ENCODE measurements at places on chromosomes 1 and 21.
A peak's percentile ranks its signal among the peaks of the same experiment; 100 is the strongest.

DNA sequence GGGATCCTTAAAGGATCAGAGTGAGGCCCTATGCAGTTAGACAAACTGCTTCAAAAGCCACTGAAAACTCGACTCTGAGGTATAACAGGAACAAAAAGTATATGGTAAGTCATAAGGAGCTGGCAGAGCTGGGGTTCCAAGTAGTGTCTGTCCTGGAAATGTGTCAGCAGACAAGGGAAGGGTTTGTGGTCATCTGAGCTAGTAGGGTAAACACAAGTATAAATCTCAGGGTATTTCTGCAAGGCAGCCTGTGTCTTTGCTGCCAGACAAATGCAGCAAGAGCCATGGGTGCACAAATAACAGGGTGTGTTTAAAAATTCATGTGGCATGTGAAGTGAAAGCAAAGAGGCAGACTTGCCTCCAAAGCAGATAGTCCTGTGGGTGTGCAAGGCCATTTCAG is 759.0 kb upstream of the ADAMTS5 start:
- DNase-seq, result no peak

GRCh38 chr1:228872080-228872479 is 136.8 kb downstream of the RHOU start:
- no peak for DNase-seq

DNA sequence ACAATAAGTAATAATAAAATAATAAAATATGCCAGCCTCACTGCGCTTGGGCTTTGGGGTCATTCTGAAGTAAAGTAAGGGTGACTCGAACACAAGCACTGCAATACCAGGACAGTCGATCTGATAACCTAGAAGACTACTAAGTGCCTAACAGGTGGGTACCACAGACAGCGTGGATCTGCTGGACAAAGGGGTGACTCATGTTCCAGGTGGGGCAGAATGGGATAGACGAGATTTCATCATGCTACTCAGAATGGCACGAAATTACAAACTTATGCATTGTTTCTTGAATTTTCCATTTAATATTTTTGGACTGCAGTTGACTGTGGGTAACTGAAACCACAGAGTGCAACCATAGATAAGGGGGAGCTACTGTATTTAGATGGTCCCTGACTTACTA is 221.1 kb upstream of the GREM2 start:
- DNase-seq, result no peak

GRCh38 chr1:11845641-11846335 is 1.8 kb downstream of the NPPA start:
- DNase-seq, result peak; percentile 60
